ENCODE measurements at places on chromosomes 12 and 14. TPM values are rescaled to one million over a fixed set of nuclear protein-coding genes. Genes with fewer than 3 reads are reported as not detected.

The INHBE gene
- total RNA-seq, result 0.36 TPM

The VWF gene
- total RNA-seq, result 0.21 TPM

The LRTM2 gene
- total RNA-seq, result not detected

The KRT75 gene
- not detected for total RNA-seq

The ACSS3 gene
- 14.5 TPM for total RNA-seq

The ERP27 gene
- not detected for total RNA-seq

The IL23A gene
- not detected for total RNA-seq

GRCh38 chr14:54106661-54107377, 150.2 kb upstream of the BMP4 start:
- no peaks in the 10 kb centered on the region for H3K4me1 ChIP-seq
- DNase-seq, result no peak
- no peak overlapping the region for H3K27ac ChIP-seq
- H3K27me3 ChIP-seq, result peaks cover 6% of the 10 kb centered on the region

GRCh38 chr12:32039347-32039746, 67.3 kb upstream of the BICD1 start:
- no peak overlapping the region for H3K27ac ChIP-seq
- peaks cover 14% of the 10 kb centered on the region for H3K27me3 ChIP-seq
- peaks cover 5% of the 10 kb centered on the region for H3K36me3 ChIP-seq
- H3K4me3 ChIP-seq, result no peak overlapping the region
- DNase-seq, result peak; percentile 17

DNA sequence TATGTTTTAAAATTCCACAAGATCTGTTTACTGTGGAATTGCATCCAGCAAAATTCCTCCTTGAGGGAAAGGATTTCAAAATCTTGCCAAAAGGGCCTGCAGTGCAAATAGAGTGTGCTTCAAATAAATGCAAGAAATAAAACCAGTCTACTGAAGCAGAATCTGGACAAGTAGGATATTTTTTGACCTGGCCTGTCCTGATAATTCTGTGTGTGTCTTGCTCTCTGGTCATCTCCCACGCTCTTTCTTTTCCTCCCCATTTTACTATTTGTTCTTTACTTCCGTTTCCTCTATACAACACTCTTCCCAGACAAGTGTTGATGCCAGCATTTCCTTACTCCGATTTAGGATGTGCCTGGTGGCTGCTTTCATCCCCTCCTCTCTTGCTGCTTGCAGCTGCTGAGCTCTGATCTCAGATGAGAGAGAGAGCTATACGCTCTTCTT, 115.9 kb downstream of the GPR135 start:
- H3K27ac ChIP-seq, result no peak overlapping the region
- no peak overlapping the region for H3K4me3 ChIP-seq
- peaks cover 24% of the 10 kb centered on the region for H3K4me1 ChIP-seq
- no peaks in the 10 kb centered on the region for H3K27me3 ChIP-seq
- peaks cover 12% of the 10 kb centered on the region for H3K36me3 ChIP-seq

GRCh38 chr12:4268329-4269181, 5.0 kb upstream of the CCND2 start:
- H3K27ac ChIP-seq, result peak overlapping the region; percentile 96
- no peaks in the 10 kb centered on the region for H3K36me3 ChIP-seq
- DNase-seq, result no peak

- no peaks in the 10 kb centered on the region for H3K36me3 ChIP-seq
- H3K4me1 ChIP-seq, result peaks cover 17% of the 10 kb centered on the region
- peaks cover 6% of the 10 kb centered on the region for H3K27me3 ChIP-seq
- DNase-seq, result no peak
Observed at GRCh38 chr12:121132601-121133481, at the start of gene P2RX7. TSS of gene P2RX7 (plus strand) at chr12:121132876. CDS start at chr12:121132971, 95 bp downstream.

DNA sequence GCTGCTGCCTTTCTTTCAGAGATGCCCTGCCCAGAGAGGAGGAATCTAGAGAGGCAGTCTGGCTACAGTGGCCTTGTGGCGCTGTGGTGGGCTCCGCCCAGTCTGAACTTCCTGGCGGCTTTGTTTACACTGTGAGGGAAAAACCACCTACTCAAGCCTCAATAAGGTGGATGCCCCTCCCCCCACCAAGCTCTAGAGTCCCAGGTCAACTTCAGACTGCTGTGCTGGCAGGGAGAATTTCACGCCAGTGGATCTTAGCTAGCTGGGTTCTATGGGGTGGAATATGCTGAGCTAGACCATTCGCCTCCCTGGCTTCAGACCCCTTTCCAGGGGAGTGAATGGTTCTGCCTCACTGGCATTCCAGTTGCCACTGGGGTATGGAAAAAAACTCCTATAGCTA, 25.6 kb downstream of the SPATA7 start:
- H3K27me3 ChIP-seq, result no peaks in the 10 kb centered on the region
- no peak overlapping the region for H3K27ac ChIP-seq
- no peak overlapping the region for H3K4me3 ChIP-seq
- DNase-seq, result no peak
- no peaks in the 10 kb centered on the region for H3K4me1 ChIP-seq

DNA sequence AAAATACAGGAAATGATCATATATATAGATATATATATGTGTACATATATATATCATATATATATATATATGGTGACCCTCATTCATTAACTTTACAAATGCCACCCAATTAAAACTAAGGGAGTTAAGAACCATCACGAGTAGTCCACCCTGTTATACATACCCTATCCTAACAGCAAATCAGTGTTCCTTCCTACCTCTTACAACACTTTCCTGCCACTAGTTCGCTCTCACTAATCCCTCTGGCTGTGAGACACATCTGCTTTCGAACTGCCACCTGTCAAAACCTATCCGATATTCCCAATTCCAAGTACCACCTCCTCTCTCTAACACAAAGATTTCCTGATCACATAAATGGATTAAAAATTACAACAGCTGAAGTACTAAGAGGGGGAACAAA, 100.5 kb downstream of the EEA1 start:
- H3K4me3 ChIP-seq, result no peak overlapping the region
- no peak for DNase-seq
- H3K36me3 ChIP-seq, result peaks cover 14% of the 10 kb centered on the region
- no peaks in the 10 kb centered on the region for H3K27me3 ChIP-seq
- no peaks in the 10 kb centered on the region for H3K4me1 ChIP-seq

GRCh38 chr12:68924546-68924945, 8.4 kb downstream of the CPM start:
- DNase-seq, result no peak
- no peaks in the 10 kb centered on the region for H3K36me3 ChIP-seq
- no peaks in the 10 kb centered on the region for H3K4me1 ChIP-seq
- peaks cover 8% of the 10 kb centered on the region for H3K27me3 ChIP-seq
- no peak overlapping the region for H3K27ac ChIP-seq

DNA sequence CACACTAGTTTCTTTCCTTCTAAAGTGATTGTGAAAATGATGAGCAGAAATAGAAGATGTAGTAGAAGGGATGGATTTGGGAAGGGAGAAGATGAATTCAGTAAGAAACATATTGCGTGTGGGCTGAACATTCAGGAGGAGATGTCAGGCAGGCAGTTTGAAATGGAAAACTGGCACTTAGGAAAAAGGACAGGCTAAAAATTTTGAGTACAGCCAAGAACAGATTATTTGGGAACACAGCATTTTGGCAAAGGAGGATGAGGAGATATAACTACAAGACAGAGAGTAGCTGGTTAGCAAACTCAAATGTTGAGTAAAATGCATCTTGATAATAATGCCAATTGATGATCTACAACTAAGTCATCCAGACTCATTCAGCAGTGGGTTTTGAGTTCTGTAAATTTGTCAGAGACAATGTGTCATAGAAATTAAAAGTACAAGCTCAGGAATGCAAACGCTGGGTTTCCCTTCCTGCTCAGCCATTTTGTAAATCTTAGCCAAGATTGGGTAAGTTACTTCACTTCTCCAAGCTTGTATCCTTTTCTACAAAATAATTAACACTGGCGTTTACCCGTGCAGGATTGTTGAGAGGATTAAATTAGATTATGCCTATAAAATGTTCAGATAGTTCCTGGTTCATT, 255.0 kb downstream of the NAV3 start:
- H3K4me3 ChIP-seq, result no peak overlapping the region
- H3K4me1 ChIP-seq, result no peaks in the 10 kb centered on the region
- H3K27ac ChIP-seq, result no peak overlapping the region
- no peak for DNase-seq

GRCh38 chr12:13749389-13749788, 232.0 kb downstream of the GRIN2B start:
- H3K27me3 ChIP-seq, result no peaks in the 10 kb centered on the region
- H3K4me3 ChIP-seq, result no peak overlapping the region
- no peaks in the 10 kb centered on the region for H3K36me3 ChIP-seq
- DNase-seq, result no peak
- H3K4me1 ChIP-seq, result peaks cover 50% of the 10 kb centered on the region

DNA sequence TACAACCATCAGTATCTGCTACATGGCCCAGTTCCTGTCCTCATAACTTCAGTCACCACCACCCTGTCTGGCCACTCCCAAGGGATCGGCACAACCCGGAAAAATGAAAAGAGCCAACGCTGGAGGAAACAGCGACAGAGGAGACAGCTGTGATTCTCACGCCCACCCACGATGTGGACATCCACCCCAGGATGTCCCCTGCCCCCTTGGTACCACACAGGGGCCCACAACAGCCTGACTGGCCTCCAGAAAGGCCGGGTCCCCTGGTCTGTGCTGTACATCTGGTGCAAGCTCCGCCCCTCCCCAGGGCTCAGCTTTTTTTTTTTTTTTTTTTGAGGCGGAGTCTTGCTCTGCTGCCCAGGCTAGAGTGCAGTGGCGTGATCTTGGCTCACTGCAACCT, 12.5 kb downstream of the RPS6KL1 start:
- H3K27me3 ChIP-seq, result no peaks in the 10 kb centered on the region
- no peak overlapping the region for H3K27ac ChIP-seq
- H3K36me3 ChIP-seq, result no peaks in the 10 kb centered on the region
- H3K4me3 ChIP-seq, result peak overlapping the region; percentile 40

DNA sequence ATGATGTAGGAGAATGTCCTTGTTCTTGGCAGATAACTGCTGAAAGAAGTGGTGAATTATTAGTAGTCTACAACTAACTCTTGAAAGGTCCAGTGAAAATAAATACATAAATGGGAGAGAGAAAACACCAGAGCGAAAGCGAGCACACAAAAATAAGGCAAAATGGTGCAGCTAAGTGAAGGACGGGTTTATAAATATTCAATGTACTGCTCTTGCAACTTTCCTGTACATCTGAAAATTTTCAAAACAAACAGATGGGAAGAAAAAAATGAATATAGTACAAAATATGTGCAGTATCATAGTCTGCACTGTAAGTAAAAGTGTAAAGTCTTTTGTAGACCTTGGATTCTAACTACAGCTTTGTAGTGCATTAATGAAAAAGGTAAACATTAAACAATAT, 1.3 kb downstream of the MOK start:
- no peak overlapping the region for H3K27ac ChIP-seq
- peaks cover 2% of the 10 kb centered on the region for H3K36me3 ChIP-seq
- peaks cover 2% of the 10 kb centered on the region for H3K27me3 ChIP-seq

DNA sequence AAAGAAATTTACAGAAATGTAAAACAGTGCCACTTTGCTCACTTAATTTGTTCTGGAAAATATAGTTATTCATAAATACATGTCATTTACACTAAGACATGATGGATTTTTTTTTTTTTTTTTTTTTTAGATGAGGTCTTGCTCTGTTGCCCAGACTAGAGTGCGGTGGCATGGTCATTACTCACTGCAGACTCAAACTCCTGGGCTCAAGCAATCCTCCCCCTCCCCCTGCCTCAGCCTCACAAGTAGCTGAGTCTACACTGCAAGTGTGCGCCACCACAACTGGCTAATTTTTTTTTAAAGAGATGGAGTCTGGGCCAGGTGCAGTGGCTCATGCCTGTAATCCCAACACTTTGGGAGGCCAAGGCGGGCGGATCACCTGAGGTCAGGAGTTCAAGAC, 101.2 kb downstream of the PPP2R5C start:
- H3K27ac ChIP-seq, result no peak overlapping the region
- no peak for DNase-seq
- H3K36me3 ChIP-seq, result peaks cover 15% of the 10 kb centered on the region

DNA sequence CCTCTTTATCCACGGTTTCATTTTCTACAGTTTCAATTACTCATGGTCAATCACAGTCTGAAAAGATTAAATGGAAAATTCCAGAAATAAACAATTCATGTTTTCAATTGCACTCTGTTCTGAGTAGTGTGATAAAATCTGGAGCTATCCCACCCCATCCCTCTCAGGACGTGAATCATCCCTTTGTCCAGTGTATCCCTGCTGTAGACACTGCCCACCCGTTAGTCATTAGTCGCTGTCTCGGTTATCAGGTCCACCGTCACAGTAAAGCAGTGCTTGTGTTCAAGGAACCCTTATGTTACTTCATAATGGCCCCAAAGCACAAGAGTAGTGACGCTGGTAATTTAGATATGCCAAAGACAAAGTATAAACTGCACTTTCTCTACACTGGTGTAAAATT, 141.0 kb upstream of the LMNTD1 start:
- H3K4me1 ChIP-seq, result peaks cover 8% of the 10 kb centered on the region
- peak overlapping the region; percentile 86 for H3K27ac ChIP-seq
- H3K27me3 ChIP-seq, result no peaks in the 10 kb centered on the region
- no peak overlapping the region for H3K4me3 ChIP-seq
- no peak for DNase-seq

- H3K27ac ChIP-seq, result no peak overlapping the region
- H3K36me3 ChIP-seq, result no peaks in the 10 kb centered on the region
- DNase-seq, result no peak
- no peaks in the 10 kb centered on the region for H3K27me3 ChIP-seq
- no peak overlapping the region for H3K4me3 ChIP-seq
Observed at GRCh38 chr14:86084097-86084496, 554.2 kb downstream of the FLRT2 start.

- H3K27me3 ChIP-seq, result no peaks in the 10 kb centered on the region
- no peak overlapping the region for H3K4me3 ChIP-seq
- no peak for DNase-seq
- H3K36me3 ChIP-seq, result peaks cover 3% of the 10 kb centered on the region
Observed at GRCh38 chr12:112282920-112283319, 99.3 kb downstream of the HECTD4 start.

DNA sequence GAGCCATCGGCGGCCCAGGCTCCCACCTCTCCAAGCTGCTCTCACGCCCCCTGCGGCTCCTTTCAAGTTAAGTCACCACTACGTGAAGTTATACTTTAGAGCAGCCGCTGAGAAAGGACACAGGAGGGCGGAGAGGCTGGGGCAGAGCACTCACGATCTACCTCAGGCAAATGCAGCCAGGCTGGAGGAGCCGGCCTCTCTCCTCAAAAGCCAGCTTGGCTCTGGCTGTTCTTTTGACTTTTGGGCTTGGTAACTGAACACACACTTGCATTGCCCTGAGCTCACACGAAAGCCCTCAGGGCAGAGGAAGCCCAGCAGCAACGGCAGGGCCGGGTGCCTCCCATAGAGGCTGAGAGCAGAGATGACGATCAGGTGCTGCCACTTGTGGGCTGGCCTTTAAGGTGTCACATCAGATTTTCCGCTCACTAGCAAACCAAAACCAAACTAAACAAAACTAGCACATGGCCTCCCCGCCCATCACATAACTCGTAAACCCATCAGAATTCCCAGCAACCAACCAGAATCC, 75.2 kb downstream of the PITPNM2 start:
- H3K4me3 ChIP-seq, result no peak overlapping the region
- no peaks in the 10 kb centered on the region for H3K27me3 ChIP-seq
- peak; percentile 18 for DNase-seq
- no peak overlapping the region for H3K27ac ChIP-seq
- H3K4me1 ChIP-seq, result peaks cover 29% of the 10 kb centered on the region

GRCh38 chr14:25046301-25046943, 3.5 kb downstream of the STXBP6 start:
- peaks cover 17% of the 10 kb centered on the region for H3K4me1 ChIP-seq
- H3K4me3 ChIP-seq, result peak overlapping the region; percentile 14
- no peaks in the 10 kb centered on the region for H3K36me3 ChIP-seq

- no peak for DNase-seq
- H3K36me3 ChIP-seq, result no peaks in the 10 kb centered on the region
- H3K27ac ChIP-seq, result peak overlapping the region; percentile 82
- peaks cover 6% of the 10 kb centered on the region for H3K27me3 ChIP-seq
Observed at GRCh38 chr14:99679111-99679510, 5.0 kb upstream of the CYP46A1 start.

- no peak overlapping the region for H3K27ac ChIP-seq
- no peaks in the 10 kb centered on the region for H3K4me1 ChIP-seq
- H3K36me3 ChIP-seq, result no peaks in the 10 kb centered on the region
- no peak overlapping the region for H3K4me3 ChIP-seq
Observed at GRCh38 chr14:42437809-42438208, 831.1 kb downstream of the LRFN5 start.
